ENCODE measurements at places on chromosomes 3 and 15. TPM values are rescaled to one million over a fixed set of nuclear protein-coding genes. Genes with fewer than 3 reads are reported as not detected.

DNA sequence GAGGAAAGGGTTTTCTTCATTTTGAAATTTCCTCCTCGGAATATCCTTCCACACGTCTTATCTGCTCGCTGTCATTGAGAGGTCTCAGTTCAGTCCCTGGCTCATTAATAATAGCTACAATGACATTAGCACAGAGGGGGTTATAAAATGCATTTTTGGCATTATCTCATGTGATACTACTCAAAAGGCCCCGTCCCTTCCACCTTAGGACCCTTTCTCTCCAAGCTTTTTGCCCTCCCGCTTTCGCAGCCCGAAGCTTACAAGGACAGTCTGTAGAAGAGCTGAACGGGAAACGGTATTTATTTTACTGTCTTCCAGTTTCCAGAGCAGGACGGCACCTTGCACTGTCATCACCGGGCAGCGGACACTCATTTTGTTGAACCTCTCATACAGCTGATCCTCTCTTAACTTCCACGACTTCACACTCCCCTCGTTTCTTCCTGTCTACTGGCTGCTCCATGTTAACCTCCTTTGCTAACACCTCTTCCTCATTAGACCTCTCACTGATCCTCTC lies 5.6 kb upstream of the PLEKHO2 start:
- no peak for DNase-seq

GRCh38 chr3:94114666-94115065 lies 51.8 kb downstream of the NSUN3 start:
- DNase-seq, result no peak

DNA sequence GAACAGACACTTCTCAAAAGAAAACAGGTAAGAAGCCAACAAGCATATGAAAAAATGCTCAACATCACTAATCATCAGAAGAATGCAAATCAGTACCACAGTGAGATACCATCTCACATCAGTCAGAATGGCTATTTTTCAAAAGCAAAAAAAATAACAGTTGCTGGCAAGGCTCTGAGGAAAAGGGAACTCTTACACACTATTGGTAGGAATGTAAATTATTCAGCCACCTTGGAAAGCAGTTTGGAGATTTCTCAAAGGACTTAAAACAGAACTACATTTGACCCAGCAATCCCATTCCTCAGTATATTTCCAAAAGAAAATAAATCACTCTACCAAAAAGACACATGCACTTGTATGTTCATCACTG lies 95.6 kb downstream of the APBA2 start:
- no peak for DNase-seq

- DNase-seq, result no peak
These were observed 120.0 kb downstream of the KBTBD8 start for GRCh38 chr3:67118122-67118521.

DNA sequence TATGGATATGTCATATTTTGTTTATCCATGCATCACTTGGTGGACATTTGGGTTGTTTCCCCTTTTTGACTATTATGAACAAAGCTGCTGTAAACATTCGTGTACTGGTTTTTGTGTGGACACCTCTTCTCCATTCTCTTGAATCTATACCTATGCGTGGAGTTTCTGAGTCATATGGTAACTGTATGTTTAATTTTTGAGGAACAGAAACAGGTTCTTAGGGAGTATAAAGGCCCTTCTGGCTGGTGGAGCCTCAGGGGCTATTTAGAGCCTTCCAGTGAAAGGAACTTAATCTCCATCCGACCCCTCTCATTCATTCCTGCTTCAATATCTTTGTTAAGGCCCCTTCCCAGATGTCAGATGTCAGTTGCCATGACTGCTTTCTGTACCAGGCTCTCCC lies 14.1 kb upstream of the CTXND1 start:
- no peak for DNase-seq

- no peak for DNase-seq
These were observed 452.0 kb upstream of the MCTP2 start for GRCh38 chr15:93779341-93779740.

DNA sequence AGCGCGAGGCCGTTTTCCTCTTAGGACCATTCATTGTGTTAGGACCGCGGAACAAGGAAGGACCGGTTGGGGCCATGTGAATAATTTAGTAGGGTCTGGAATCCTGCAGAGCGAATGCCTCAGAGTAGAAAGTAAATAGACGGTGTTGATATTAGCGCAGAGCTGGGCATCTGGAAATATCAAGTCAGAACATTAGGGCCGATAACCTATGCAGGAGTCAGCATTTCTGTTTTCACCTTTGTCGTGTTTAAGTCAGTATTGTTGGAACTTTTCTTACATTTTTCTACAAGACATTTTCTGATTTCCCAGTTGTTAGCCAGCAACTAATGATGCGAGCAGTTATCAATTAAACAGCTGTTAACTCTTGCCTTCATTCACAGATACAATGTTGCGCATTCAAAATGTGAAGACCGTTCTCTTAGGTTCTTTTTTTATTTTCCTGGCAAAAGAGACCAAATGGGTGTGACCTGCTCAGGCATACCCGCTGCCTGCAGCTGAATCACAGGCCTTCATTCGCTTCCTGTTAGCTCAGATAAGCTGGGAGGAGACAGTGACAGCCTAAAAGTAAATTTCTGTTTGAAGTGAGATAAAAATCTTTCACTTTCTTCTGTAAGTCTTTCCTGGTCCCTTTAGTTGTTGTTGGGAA lies 966 bp upstream of the PKM start:
- DNase-seq, result peak; percentile 67

- no peak for DNase-seq
These were observed 378.1 kb downstream of the NSUN3 start for GRCh38 chr3:94440767-94441493.

GRCh38 chr3:58043933-58044332 lies 35.7 kb downstream of the FLNB start:
- DNase-seq, result no peak

ESYT3 gene
- total RNA-seq, result 93.3 TPM

C3orf85 gene
- not detected for total RNA-seq

TPRG1 gene
- 27.3 TPM for total RNA-seq

CYP19A1 gene
- not detected for total RNA-seq

TEX55 gene
- total RNA-seq, result not detected

HIGD2B gene
- not detected for total RNA-seq

Measured in upper lobe of left lung (tissue), 6 donors.